ENCODE measurements at places on chromosomes 1 and 21.

DNA sequence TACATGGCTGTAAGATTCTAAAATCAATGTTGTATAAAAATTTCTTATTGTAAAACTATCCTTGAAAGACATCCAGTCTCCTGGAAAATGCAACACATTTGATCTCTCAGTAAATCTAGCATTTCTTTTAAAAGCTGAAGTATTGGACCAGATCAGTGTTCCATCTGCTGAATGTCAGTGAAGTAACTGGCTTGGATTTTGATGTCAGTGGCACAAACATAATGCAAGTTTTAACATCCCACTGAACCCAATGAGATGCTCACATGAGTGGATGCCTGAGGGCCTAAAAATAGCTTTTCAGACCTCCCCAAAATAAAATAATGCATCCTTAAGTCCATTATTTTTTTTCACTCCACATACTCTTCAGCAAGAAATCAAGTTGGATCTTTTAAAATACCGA is 1432.2 kb downstream of the MRPL39 start:
- no peak for DNase-seq

- peak; percentile 45 for DNase-seq
Measured at GRCh38 chr1:228166170-228166936, 749 bp downstream of the IBA57 start.

DNA sequence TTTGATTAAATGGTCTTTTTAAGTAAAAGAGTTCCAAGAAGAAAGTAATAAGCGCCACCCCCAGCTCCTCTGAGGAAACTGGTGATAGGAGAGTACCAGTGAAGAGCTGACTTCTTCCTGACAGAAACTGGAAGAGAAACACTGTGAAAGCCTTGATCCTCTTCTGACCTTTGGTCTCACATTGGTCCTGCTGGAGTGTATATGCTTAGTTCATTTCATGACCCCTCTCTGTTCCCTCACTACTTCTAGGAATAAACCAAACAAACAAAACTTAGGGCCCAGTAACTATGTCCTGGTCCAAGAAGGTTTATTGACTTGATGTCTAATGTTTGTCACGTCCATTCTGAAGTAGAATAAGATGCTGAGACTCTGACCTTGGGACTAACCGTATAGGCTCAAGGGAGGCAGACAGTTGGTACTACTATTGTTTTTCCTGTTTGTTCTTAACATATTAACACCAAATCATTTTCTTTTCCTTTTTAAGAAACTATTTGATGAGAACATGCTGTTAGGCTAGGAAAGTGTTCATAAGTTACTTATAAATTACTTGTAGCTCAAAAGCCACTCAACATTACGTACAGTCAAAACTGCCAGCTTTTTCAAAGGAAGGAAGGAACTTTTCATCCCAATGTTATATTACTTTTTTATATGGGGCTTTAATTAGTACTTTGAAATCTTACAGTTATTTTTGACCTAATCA is 57.9 kb downstream of the MIER1 start:
- DNase-seq: no peak

DNA sequence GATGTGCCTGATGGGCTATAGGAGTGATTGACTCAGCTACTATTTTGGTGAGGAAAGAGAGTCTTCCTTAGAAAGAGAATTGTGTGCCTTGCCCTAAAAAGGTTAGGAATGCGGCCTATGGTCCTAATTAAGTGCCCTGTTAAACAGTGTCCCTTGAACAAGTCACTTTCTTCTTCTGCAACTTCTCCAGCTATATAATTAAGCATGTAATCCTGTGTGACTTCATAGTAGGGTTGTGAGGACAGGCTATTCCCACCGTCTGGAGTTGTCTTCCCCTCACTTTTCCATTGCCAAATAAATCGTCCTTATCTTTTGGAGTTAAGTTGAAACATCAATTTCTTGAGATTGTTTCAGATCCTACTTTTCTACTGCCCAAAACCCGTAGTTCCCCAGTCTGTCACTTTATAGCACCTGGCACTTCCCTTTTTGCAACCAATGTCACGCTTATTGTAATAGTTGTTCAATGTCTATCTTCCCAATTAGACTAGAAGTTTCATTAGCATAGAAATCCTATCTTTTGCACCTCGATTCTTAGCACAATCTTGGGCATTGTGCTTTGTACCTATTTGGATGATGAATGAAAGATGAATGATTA is 27.6 kb upstream of the SLC16A1 start:
- no peak for DNase-seq

DNA sequence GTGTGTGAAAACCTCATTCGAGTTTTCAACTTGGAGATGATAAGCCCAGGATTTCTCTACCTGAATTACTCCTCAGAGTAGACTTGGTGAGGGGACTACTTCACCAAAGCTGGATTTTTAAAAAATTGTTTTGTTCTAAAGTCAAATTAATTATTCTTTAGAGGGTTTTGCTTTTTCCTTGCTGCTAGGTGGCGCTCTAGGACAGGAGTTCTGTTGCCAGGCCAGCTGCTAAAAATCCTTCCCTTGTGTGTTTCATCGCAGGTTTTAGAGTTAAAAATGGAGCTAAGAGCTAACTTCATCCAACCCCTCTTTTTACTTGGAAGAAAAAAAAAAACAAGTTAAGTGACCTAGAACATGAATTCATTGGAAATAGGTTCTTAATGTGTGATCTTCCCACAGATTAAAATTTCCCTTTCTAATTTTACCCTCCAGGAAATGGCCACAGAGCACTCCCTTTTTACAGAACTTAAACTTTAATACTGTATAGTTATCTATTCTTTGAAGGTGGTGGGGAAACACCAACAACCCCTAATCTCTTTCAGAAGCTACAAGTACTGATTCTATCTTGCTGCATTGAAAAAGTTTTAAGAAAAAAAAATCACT is 36.7 kb upstream of the FAM163A start:
- DNase-seq: peak; percentile 47

- no peak for DNase-seq
Measured at GRCh38 chr1:12279728-12280464, 50.1 kb downstream of the VPS13D start.

- DNase-seq: no peak
Measured at GRCh38 chr1:87336623-87337067, 8.0 kb downstream of the LMO4 start.

DNA sequence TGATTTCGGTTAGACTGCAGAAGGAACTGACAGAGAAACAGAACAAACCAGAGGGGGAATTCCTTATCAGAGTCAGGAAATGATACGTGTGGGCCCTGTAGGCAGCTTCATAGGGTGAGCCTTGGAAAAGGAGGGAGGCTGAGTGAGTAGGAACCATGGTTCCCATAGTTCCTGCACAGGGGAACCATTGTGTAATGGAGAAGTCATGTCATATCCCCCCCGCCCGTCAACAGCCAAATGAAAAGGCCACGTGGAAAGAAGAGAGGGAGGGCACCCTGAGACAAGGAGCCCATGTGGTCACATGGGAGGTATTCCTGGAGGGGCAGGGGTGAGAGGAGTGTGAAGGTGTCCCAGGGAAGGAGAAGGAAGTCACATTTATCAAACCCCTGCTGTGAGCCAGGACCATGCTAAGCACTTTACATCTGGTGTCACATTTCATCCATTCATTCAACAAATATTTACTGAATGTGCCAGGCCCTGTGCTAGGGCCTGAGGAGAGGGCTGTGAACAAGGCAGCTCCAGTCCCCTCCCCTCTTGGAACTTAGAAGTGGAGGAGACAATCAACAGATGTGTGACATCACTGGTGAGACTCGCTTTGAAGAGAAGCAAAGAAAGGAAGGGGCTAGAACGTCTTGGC is 15.7 kb upstream of the FGR start:
- no peak for DNase-seq

- no peak for DNase-seq
Measured at GRCh38 chr1:246099570-246099969, 407.5 kb downstream of the SMYD3 start.

DNA sequence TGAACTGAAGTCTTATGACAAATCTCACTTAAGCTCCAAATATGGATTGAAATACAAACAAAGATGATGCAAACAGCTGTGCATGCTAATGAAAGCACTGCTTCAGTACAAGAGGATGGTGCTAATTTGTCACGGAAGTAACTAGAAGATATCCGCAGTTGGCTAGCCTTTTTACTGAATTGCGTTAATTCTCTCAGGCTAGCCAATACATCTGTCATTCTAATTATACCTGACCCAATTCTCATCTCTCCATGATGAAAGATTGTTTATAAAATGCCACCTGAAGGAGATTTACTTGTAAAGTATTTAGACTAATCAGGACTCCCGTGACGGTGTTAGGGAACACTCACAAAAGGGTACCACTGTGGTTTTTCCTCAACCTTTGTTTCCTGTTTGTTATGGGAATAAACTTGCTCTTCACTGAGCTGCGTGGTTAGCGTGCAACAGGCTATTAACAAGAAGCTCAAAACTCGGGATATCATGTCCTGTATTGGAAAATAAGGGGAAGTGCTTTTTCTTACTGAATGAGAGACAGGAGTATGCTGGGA is 162.5 kb downstream of the APP start:
- DNase-seq: no peak

GRCh38 chr21:33976082-33977016 is 60.7 kb upstream of the ATP5PO start:
- DNase-seq: peak; percentile 64

GRCh38 chr1:197178998-197179397 is 32.5 kb upstream of the ASPM start:
- no peak for DNase-seq

- DNase-seq: no peak
Measured at GRCh38 chr1:229552732-229553131, 5.8 kb downstream of the ABCB10 start.

DNA sequence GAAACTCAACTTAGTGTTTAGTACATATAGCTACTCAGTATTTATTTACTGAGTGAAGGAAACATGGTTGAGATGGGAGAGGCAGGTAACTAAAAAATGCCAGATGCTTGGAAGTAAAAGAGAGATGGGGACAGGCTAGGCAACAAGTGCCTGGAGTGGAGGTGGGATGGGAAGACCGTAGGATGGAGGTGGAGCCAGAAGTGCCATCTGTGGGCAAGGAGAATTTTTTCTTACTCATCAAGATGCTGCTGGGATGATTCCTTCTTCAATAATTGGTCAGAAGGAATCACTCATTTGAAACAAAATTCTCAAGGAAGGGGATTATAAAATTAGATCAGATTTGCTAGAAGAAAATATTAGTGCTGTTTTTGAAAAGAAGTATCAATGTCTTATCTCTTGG is 72.9 kb downstream of the IFI44 start:
- no peak for DNase-seq
